ENCODE measurements at places on chromosomes 2 and 18. TPM values are rescaled to one million over a fixed set of nuclear protein-coding genes. Genes with fewer than 3 reads are reported as not detected.

Gene COL3A1
- 18.2 TPM for total RNA-seq

Gene ATP6V1B1
- total RNA-seq, result not detected

- no peak for DNase-seq
Measured at GRCh38 chr2:224666951-224667553, 49.1 kb downstream of the CCDC195 start.

DNA sequence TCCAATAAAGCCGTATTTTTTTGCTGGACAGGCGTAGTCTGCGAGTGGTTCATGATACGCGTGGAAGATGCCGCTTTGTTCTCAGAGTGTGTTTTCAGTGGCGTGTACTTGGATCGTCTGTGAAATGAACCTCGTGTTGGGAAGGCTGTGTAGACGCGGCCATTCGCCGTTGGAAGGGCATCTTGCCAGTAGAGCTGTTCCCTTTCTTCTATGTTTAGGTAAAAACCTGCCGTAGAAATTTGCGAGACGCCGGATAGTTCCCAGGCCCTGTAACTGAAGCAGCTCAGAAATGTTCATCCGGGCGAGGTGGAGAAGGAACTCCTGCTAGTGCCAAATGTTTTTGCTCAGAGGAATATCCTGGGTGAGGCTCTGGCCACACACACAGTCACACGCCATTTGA lies 133.6 kb downstream of the NFATC1 start:
- no peak for DNase-seq

- no peak for DNase-seq
Measured at GRCh38 chr18:46001892-46002291, 34.8 kb upstream of the EPG5 start.

Gene PTH2R
- total RNA-seq, result 0.17 TPM
